ENCODE measurements at places on chromosomes 1 and 21. TPM values are rescaled to one million over a fixed set of nuclear protein-coding genes. Genes with fewer than 3 reads are reported as not detected.

Gene CCDC30
- total RNA-seq = 0.63 TPM

Gene COL11A1
- 0.71 TPM for total RNA-seq

Gene SLC16A1
- 88.3 TPM for total RNA-seq

Gene GCSAML
- total RNA-seq = not detected

Gene EPRS1
- total RNA-seq = 39.1 TPM

Gene SPRR4
- total RNA-seq = not detected

Gene MAN1C1
- total RNA-seq = 9.4 TPM

Gene MTARC1
- total RNA-seq = 4.0 TPM

Gene IQCC
- total RNA-seq = 1.3 TPM

Measured in right atrium auricular region (tissue), 2 donors.